ENCODE measurements at places on chromosomes 11 and 22.

GRCh38 chr11:64385945-64386704, 27.2 kb downstream of the RPS6KA4 start:
- DNase-seq, result no peak

DNA sequence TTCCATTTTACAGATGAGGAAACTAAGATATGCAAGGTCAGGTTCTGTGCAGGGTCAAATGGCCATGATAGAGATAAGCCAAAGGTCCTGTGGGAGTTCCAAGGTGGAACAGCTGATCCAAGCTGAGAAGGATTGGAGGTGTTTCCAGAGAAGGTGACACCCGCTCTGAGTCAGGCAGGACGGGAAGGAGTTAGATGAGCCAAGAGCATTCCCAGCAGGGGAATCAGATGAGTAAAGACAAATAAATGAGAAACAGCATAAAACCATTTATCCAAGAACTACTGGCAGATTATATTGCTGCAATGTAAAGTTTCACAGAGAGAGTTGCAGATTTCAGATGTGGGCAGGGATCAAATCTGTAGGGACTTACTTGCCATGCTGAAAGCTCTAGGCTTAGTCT, 18.9 kb upstream of the HEPHL1 start:
- DNase-seq, result no peak

DNA sequence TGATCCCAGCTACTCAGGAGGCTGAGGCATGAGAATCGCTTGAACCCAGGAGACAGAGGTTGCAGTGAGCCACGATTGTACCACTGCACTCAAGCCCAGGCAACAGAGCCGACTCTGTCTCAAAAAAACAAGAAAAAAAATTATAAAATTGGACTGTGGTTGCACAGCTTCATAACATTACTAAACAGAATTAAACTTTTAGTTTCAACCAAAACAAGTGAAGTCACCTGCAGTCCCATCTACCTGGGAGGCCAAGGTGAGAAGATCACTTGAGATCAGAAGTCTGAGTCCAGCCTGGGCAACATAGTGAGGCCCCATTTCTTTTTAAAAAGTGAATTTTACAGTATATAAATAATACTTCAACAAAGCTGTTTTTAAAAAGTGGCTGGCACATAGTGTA, 47.8 kb upstream of the CD5 start:
- DNase-seq, result no peak

DNA sequence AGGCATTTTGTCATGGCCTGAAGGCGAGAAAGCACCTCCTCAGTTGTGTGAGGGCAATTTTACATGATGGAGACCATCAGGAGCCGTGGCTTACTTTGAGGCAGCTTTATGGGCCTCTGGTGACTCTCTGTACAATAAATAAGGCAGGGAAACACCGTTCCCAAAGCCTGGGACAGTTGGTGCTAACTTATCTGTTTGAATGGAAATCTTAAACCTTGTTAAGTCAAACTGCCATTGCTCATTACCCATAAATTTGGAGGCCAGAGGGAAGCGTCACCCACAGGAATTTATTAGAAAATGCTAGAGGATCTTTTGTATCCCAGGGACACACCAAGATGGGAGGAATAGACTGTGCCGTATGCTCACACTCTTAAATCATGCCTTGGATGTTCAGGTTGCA, 1156.9 kb downstream of the BRD1 start:
- DNase-seq, result no peak

GRCh38 chr11:36360318-36360717, 64.2 kb downstream of the PRR5L start:
- DNase-seq, result no peak

GRCh38 chr11:4086575-4087353, 7.8 kb upstream of the RRM1 start:
- no peak for DNase-seq

DNA sequence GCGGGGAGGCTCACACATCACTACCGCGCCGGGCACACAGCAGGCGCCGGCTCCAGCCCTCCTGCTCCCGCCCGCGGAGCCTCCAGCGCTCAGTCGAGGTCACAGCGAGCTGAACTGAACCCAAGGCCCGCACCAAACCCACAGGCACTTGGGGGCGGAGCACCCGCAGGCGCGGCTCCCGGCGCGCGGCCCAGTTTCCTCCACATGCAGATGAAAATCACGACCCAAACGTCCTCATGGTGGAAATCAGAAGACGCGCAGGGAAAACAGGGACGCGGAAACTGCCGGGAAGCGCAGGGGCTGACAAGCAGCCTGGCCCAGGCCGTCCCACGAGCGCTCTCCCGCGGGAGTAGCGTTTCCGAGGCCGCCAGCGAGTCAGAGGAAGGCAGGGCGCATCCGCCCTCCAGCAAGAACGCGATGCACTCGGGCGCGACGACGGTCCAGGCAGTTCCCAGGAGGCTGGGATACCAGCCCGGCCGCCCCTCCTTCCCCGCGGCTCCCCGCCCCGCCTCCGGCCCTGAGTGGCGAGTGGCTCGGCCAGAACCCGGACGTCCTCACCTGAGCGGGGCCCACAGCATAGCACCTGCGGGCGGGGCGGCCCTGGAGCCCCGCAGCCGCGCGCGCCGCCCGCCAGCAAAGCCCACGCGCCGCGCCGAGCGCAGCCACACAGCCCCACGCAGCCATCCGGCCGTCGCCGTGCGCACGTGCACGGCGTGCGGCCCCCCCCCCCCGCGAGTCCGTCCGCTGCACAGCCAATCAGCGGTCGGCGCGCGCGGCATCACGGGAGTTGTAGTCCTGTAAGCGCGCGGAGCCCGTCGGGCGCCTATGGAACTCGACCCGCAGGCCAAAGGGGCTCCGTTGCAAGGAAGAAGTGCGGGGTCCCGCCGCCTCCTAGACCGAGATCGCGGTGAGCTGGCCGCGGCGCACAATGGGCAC, at the start of gene HDHD5:
HDHD5 (minus strand) TSS at position 710 of the 936 bp plus-strand sequence; CDS start at position 684, 26 bp downstream.
- peak; percentile 92 for DNase-seq

GRCh38 chr11:58575377-58576020, at the start of gene LPXN:
TSS of gene LPXN (minus strand) at chr11:58575856. CDS start at chr11:58575772, 84 bp downstream.
- peak; percentile 56 for DNase-seq

GRCh38 chr11:1271002-1271401, 38.4 kb downstream of the TOLLIP start:
- no peak for DNase-seq

- DNase-seq, result peak; percentile 60
Measured at GRCh38 chr11:12043959-12044791, 35.7 kb upstream of the DKK3 start.

- DNase-seq, result no peak
Measured at GRCh38 chr11:119258983-119259382, 52.8 kb downstream of the CBL start.

- no peak for DNase-seq
Measured at GRCh38 chr22:35580351-35581022, 36.6 kb downstream of the MB start.

GRCh38 chr22:44248926-44249325, 63.8 kb downstream of the SHISAL1 start:
- DNase-seq, result no peak

GRCh38 chr11:74070723-74071492, 62.0 kb upstream of the UCP3 start:
- DNase-seq, result no peak

DNA sequence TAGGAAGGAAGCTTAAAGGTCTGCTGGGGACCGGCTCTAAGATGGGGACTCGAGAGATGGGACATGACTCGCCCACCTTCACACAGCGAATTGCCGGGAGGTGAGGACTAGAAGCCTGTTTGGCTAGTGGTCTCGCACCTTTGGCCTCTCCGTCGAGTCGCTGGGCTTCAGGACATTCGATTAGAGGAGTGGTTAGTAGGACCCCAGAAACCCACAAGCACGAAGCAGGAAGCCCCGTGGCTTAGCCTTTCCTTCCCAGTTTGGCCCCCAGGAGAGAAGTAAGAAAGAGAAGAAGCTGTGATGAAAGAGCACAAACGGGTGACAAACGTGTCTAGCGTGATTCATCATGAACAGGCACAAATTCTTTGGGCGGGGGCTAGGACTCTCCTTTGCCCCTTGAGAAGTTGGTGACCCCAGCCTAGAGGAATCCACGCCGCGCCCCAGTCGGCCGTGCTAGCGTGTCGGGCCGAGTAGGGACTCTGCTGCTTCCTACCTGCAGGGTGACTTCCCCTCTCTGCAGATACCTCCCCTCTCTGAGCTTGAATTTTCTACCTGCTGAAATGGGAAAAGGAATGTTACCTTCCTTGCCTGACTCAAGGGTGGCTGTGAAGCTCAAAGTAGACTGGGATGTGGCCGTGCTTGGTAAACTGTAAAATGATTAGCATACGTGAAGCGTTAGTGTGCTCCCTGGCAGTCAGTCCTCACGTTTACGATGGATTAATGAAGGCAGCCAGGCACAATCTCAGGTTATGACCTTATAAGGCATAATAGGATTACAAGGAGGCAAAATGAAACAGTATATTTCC, 1.1 kb upstream of the ADM start:
- DNase-seq, result peak; percentile 43

GRCh38 chr11:8672346-8672745, 10.1 kb downstream of the TRIM66 start:
- DNase-seq, result no peak

- DNase-seq, result no peak
Measured at GRCh38 chr22:42608136-42608822, 6.4 kb downstream of the POLDIP3 start.

DNA sequence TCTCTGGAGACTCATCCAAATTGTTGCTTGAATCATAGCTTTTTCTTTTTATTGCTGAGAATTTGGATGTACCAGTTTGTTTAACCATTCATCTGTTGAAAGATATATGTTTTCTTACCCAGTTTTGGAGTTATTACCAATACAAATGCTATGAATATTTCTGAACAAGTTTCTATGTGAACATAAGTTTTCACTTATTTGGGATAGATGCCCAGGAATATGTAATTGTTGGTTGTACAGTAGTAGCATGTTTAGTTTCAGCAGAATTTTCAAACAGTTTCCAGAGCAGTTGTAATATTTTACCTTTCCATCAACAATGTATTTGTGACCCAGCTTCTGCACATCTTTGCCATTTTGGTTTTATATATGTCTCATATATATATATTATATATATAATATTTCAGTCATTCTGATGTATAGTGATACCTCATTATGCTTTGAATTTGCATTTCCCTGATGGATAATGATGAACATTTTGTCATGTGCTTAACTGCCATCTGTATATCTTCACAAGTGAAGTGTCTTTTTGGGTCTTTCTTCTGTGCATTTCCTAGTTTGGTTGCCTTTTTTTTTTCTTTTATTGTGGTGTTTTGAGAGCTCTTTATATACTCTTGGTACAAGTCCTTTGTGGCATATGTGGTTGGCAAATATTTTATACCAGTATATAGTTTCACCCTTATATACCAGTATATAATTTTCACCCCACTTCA, 118.8 kb downstream of the LUZP2 start:
- no peak for DNase-seq

DNA sequence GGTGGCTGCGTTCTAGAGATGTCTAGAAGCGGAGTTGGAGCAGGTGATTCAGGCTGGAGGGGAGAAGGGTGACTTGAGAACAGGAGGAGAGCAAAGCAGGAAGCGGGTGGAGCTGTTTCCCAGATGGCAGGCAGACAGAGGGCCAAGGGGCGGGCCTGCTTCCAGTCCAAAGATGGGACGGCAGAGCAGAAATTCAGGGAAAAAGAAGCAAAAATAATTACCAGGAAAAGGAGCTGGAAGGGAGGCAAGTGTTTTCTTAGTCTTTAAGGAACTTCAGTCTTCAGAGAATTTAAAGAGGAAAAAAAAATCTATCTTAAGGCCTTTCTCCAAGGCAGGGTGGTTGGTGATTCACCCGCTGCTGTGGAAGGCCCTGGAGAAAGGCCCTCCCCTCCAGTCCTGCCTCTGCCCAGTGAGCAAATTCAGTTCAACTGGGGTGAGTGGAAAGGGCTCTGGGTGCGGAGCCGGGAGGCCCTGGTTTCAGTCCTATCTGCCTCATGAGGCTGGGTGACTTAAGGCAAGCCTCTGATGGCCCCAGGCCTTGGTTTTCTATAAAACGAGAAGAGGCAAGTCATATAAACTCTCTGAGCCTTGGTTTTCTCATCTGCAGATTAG, 4.5 kb upstream of the CREB3L1 start:
- no peak for DNase-seq

- DNase-seq, result no peak
Measured at GRCh38 chr11:78010304-78010703, 12.8 kb downstream of the KCTD14 start.

- no peak for DNase-seq
Measured at GRCh38 chr11:78938971-78939370, 364.3 kb upstream of the NARS2 start.

GRCh38 chr11:19719960-19720359, 7.3 kb downstream of the NAV2 start:
- no peak for DNase-seq

DNA sequence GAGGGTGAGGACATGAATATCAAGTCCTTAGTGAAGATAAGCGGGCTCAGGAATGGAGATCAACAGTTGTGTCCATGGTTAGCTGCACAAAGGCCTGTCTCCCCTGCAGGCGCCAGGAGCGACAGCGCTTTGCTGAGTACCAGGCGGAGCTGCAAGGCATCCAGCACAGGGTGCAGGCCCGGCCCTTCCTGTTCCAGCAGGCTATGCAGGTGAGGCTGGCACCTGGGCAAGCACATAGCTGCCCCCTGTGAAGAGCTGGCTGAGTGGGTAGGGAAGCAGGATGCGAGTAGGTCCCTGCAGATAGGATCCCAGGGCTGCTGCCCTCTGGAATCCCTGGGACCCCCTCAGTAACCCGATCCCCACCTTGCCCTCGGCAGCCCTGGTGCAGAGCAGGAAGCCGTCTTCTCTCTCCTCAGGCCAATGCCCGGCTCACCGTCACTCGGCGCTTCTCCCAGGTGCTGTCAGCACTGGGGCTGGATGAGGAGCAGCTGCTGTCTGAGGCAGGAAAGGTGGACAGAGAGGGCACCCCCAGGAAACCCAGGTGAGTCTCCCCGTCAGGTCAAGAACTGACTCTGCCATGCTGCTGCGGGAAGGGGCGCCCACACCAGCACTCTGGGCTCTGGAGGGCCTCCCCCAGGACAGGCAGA, 2.6 kb upstream of the SART1 start:
- DNase-seq, result no peak
